NCI-H2029 (cell line): ENCODE measurements at places on chromosomes 16 and 17.

DNA sequence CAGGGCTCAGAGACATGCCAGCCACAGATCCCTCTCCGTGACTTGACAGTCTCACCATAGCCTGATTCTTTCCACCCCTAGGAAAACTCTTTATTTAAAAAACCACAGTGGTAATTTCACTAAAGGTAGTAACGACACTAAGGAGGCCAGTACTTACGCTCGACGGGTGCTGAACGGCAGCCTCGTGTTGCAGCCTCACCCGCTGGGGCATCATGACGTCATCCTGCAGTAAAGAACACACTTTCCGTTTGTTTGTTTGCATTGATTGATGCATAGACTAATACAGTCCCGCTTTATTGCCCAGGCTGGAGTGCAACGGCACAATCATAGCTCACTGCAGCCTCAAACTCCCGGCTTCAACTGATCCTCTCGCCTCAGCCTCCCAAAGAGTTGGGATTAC, 65.1 kb upstream of the METRNL start:
- DNase-seq = no peak

DNA sequence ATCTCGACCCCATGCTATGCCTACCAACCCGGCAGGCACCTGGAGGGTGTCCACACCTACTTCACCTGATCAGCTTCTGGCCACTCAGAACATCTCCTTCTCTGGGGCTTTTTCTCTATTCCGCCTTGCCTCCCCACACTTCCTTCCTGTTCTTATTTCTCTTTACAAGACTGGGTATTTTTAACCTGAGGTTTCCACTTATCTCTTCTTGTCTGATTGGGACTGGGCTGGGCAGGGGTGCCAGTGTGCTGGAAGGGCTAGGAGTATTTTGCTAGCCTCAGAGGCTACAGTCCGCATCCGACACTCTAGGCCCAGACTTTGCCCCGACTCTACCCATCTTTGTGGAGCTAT, 26.2 kb upstream of the ZNF652 start:
- DNase-seq = no peak

DNA sequence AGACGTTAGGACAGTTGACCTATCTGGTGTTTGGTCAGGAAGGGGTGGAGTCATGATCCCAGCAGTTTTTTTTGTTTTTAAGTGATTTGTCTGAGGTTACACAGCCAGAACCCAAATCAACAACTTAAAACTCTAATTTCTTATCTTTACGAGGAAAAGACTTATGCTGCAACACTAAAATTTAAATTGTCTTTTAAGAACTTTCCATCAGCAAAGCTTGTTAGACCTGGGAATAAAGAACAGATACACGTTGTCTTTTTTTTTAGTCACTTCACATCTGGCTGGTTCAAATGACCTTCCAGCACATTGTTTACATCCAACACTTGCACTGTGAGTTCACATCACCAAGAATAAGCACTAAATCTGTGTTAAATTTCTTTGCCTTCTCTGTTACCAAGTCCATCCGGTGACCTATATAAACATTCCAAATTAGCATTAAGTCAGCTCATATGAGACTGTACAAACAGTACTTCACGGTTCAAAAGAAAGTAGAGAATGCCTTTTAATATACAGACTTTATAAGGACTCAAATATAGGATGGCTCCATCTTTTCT, 115.0 kb downstream of the HS3ST2 start:
- DNase-seq = no peak

DNA sequence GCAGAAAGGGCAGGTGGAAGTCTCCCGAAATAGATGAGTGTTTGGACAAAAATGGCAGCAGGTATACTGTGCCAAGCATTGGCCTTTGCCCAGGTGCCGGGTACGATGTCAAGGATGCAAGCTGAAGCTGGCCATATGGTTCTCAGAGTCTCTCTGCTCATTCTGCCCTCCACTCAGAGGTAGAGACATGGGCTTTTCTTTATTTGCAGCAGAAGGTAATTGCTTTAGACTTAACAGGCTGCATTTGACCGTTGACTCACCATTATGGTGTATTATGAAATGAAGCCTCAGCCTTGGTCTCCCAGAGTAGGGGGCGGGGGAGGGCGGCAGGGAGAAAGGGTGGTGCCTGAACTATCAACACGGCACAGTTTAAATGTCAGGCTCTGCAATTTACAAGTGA, 969.1 kb upstream of the EEF2KMT start:
- DNase-seq = no peak

- DNase-seq = no peak
Observed at GRCh38 chr17:81245024-81245664, 6.0 kb downstream of the NDUFAF8 start.

DNA sequence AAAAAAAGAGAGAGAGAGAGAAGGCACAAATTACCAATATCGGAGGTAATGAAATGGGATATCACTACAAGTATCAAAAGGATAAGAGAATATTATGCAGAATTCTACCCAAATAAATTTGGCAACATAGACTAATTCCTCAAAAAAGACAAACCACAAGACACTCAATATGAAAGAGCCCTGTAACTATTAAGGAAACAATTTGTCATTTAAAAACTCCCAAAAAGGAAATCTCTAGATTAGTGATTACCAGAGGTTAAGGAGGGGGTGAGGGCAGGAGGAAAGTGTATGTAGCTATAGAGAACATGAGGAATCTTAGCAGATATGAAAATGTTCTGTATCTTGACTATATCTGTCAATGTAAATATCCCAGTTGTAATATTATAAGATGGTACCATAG, 54.0 kb downstream of the CFDP1 start:
- DNase-seq = no peak

GRCh38 chr17:57676543-57676942, 68.6 kb downstream of the CCDC182 start:
- no peak for DNase-seq

- DNase-seq = no peak
Observed at GRCh38 chr16:23496821-23497542, 13.3 kb downstream of the GGA2 start.

DNA sequence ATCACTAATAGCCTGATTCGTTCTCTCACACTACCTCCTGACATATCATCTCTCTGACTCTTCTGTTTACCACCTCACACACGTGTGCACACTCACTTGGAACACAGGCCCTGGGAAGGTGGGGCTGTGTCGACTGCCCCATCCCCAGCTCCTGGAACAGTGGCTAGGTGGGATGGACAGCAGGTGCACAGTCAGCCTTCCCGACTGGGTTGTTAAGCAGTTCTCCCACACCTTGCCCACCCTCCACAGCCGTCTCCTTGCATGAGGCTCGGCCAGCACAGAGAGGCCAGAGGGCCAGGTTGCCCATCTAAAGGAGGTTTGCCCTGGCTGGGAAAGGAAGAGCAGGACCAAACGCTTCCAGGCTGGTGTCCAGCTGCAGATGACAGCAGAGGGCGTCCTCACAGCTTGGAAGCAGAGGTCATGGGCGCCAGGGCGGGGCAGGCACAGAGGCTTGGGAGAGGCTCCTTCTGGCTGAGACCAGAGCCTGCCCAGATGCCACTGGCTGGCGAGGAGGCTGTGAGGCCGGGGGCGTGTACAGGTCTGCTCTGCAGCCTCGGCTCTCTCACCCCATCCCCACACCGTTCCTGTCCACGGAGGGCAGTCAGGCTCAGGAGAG, 92.8 kb downstream of the AMFR start:
- DNase-seq = no peak

DNA sequence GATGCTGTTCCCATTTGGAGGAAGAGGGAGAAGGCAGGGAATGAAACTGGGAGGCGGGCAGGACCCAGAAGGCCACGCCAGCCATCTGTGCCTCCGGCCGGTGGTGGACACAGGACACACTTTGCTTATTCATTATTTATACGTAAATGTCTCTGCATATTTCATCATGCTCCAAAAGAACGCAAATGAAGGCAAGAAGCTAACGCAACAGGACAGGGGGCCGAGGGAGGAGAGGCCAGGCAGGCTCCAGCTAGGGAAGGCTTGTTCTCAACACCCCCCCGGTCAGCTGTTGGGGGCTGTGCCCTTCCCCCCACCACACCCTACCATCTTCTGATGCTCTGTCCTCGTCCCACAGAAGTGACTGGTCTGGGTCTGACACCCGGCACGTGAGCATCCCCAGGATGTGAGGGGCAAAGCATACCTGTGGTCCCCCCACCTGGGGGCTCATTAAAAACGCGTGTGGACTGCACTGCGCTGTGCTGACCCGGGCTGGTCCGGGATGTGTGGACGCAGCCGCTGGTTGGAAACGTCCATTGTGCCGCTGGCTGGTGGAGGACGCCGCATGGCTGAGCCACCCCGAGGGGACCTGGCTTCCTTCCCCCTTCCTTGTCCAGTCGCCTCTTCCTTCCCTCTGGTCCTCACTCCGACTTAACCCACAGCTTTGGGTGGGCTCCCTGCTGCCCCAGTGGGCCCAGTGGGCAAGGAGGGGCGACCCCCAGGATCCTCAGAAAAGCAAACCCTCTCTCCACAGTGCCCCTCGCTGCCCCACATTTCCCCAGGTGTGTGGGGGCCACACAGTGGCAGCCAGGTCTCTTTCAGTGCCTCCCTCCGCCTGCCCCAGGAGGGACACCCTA, 46.4 kb upstream of the ENPP7 start:
- DNase-seq = no peak

GRCh38 chr17:73278465-73279453, 17.1 kb upstream of the CPSF4L start:
- peak; percentile 31 for DNase-seq

DNA sequence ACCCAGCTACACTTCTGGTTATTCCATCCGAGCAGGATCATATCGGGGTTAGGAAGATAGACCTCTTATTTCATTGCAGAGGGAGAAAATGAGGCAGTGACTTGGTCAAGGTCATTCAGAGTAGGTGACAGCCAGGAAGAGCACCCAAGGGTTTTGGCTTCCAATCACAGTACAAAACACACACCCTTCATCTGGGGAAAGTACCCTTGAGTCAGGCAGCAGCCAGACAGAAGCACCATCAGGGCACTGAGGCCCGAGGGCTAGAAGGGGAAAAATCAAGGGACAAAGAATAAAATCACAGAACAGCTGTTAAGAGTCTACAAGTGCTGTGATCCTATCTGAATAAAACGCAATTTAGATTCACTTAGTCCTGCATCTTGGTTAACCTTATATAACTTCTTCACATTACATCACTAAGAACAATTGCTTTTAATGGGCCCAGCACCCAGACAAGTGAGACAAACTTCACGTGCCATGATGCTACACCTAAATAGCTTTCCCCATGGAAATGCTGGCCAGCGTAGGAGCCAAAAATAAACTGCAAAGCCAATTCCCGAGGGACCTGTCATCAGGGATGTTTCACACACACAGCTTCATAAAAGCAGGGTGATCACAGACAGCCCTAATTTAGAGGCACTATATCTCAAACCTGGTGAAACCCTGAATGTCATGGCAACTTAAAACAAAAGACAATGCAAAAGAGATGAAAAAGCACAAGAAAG, 4.9 kb downstream of the UBE2O start:
- DNase-seq = no peak

DNA sequence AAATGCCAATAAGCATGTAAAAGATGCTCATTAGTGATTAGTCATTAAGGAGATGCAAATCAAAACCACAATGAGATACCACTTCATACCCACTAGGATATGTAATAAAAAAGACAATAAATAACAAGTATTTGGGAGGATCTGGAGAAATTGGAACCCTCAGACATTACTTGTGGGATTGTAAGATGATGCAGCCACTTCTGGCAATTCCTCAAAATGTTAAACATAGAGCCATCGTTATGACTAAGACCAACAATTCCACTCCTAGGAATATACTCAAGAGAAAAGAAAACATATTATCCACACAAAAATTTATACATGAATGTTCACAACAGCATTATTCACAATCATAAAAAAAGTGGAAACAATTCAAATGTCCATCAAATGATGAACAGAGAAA, 336.2 kb upstream of the PMFBP1 start:
- no peak for DNase-seq

DNA sequence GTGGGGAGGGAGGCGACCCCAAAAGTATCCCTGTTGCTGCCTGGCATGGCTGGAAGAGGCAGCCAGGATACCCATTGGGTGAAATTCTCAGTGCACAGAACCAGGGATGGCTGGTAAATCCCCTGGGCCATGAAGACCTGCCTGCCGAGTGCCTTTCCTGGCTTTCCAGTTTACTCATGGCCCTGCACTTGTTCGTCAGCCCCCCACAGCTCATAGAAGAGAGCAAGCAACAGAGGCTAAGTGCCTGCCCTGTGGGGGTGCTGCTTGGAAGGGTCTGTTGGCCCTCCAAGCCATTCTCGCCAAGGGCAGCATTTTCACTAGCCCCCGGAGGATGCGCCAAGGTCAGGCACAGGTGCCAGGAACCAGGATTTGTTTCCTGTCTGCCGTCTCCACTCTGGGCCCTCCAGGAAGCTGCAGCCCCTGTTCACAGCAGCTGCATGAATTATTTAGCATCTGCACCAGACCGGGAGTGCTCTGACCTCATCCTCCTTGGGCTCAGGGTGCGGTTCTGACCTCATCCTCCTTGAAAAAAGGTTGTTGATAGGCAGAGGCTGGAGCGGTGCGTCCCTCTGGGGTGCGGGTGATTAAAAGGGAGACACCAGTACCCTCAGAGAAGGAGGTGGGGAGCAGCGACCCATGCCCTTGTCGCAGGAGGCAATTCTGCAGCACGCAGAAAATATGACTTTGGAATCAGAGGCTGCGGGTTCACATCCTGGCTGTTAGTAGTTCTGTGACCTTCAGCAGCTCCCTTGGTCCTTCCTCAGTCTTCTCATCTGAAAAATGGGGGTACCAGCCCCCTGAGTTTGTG, 14.2 kb upstream of the CD300A start:
- DNase-seq = peak; percentile 82

DNA sequence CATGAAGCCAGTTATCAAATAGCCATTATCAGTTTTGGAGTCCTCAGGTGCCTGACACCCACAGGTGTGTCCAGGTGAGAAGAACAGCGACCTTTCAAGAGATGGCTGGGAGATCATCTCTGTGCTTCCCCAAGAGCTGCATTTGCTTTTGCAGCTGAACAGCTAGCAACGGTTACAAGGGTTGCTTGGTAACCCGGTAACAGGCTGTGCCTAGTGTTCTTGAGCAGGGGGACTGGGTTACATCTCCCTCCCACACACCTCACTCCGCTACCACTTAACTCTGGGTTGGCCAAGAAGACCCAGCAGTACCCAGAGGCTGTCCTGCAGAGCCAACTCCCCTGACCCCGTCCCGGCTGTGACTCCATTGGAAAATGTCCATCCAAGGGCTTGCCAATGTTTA, 147.0 kb downstream of the SLC39A11 start:
- DNase-seq = no peak

DNA sequence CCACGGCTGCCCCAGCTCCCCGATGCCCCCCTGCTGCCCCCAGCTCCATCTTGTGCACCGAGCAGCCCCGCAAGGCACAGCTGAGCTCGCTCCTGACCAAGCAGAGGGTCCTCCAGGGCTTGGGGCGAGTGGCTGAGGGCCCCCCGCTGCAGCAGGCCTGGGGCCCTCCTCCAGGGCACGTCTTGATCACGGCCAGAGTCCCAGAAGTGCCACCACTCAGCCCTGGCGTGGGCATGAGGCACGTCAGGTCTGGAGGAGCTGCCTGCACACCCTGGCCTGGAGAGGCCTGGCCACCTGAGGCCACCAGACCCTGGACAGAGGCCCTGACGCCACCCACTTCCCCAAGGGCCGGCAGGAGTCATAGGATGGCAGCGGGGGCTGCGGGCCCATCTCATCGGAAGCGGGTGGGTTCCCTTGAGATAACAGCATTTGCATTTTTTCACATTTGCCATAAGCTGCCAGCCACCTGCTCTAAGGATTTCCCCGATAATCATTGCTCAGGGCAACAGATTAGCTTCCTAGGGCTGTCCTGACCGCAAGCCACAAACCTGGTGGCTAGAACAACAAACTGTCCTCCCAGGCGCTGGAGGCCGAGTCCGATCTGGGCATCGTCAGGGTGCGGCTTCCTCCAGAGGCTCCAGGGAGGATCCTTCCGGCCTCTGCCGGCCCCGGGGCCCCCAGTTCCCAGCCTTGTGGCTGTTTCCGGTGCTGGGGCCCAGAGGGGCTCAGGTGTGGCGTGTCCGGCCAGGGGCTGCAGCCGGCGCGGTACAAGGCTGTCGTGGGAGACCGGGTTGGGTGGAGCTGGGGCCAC, 23.9 kb upstream of the C1QTNF8 start:
- no peak for DNase-seq
